NCI-H524 (cell line): ENCODE measurements at places on chromosomes 2 and 18.

DNA sequence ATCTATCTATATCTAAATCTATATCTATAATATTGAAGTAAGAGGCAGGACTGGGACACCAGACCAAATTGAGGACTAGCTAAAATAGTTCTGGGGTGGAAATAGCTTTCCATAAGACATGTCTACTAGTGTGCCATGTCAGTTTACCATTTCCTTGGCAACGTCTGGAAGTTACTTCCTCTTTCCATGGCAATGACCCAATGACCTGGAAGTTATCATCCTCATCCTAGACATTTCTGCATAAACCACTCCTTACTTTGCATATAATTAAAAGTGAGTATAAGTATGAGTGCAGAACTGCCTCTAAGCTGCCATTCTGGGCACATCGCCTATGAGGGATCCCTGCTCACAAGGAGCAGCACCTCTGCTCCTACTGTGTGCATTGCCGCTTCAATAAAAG is 734.0 kb upstream of the GCFC2 start:
- no peak for DNase-seq

DNA sequence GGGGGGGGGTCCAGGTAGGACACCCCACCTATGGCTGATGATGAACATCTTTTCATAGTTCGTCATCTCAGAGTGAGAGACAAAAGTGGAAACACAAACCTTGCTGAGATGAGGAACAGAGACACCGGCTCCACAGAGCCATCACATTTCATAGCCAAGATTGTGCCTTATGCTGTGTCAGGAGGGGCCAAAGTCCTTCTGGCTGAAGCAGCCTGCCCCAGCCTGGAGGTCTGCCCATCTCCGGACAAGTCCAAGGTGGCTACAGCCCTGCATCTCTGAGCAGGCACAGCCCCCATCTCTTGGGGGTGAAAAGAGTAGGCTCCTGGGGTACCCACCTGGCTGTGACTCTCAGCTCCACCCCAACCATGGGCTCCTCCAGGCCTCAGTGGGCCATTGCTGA is 70.3 kb downstream of the ZBTB7C start:
- DNase-seq, result no peak

GRCh38 chr2:193539188-193539587 is 1344.5 kb upstream of the TMEFF2 start:
- no peak for DNase-seq

DNA sequence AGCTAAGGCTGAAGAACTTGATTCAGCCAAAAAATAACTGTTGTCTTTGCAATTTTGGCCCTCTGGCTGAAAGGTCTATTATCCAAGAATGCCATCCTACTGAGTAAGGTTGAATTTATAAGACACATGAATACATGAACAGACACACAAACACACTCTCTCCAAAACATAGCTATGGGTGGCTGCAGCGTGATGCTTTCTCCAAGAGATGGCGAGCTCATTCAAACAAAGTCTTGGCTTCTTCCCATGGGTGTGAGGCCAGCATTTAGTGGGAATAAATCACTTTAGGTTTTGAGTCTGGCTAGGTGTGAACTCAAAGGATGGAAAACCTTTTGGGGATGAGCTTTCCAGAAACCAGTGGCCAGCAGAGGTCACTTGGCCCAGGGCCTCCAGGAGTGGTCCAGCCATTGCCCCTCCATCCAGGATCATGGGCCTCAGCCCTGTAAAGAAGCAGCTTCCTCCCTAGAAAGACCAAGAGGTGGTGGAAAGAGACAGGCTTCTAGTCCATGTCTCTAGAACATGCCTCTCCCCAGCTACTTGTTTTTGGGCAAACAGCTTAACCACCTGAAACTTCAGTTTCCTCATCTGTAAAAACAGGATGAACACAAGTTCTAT is 11.0 kb upstream of the OSR1 start:
- peak; percentile 56 for DNase-seq

DNA sequence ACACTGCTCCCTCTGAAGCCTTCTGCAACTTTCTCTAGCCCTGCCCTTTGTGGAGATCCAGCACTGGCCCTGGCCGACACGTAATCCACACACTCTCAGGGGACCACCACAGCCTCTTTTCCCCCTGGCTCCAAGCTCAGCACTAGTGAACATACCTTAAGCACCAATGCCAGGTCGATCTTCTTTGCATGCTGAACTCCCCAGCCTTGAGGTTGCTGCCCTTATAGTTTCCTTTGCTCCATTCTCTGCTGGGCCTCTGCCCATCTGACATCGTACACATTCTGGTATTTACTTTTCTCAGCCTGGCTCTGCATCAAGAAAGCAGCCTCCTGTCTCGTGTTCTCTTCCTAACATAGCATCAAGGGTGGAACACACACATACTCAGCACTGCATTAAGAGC is 361.5 kb downstream of the LPIN1 start:
- no peak for DNase-seq

- no peak for DNase-seq
Observed at GRCh38 chr18:48492880-48493279, 46.0 kb upstream of the CTIF start.

GRCh38 chr18:49025767-49026500 is 75.2 kb upstream of the SMAD7 start:
- no peak for DNase-seq

- no peak for DNase-seq
Observed at GRCh38 chr18:74733598-74733997, 135.9 kb downstream of the ZNF407 start.

GRCh38 chr18:34023471-34023870 is 201.2 kb downstream of the NOL4 start:
- no peak for DNase-seq

GRCh38 chr2:231413921-231414476 is 18.5 kb downstream of the B3GNT7 start:
- no peak for DNase-seq

- DNase-seq, result no peak
Observed at GRCh38 chr2:144550911-144551310, 31.0 kb upstream of the ZEB2 start.

DNA sequence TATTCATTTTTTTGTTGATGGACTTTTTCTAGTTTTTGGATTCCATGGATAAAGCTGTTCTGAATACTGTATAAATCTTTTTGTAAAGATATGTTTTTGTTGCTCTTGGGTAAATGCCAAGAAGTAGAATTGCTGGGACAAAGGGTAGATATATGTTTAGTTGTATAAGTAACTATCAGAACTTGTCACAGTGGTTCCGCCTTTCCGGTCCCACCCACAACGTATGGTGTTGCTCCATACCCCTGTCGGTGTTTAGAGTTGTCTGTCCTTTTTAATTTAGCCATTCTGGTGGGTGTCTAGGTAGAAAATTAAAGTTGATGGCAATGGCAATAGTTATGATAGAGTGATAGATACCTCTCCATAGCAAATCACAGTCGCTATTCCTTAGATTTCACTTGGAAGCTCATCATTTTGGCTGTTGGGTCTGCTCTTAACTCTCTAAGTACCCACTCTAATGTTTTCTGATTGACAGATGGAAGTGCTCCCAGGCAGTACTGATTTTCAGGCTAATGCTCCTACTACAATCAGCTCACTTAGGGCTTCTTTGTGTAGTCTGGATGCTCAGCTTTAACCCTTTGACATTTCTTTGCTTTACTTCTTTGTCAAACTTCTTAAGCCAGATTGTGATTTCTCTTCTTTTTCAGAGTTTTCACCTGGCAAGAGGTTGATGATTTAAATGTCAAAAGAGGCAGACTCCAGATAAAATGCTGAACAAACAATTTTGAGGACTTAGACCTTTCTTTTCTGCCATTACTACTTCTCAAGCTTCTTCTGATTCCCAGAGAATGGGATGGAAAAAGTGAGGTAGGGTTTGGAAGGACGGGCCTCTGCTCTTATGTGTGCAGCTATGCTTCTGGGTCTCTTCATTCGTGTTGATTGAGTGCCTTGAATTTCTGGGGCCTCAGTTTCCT is 156.4 kb downstream of the AQP4 start:
- no peak for DNase-seq

- DNase-seq, result no peak
Observed at GRCh38 chr18:78768221-78768620, 211.4 kb upstream of the SALL3 start.

GRCh38 chr2:64214281-64215115 is 70.3 kb upstream of the PELI1 start:
- no peak for DNase-seq

DNA sequence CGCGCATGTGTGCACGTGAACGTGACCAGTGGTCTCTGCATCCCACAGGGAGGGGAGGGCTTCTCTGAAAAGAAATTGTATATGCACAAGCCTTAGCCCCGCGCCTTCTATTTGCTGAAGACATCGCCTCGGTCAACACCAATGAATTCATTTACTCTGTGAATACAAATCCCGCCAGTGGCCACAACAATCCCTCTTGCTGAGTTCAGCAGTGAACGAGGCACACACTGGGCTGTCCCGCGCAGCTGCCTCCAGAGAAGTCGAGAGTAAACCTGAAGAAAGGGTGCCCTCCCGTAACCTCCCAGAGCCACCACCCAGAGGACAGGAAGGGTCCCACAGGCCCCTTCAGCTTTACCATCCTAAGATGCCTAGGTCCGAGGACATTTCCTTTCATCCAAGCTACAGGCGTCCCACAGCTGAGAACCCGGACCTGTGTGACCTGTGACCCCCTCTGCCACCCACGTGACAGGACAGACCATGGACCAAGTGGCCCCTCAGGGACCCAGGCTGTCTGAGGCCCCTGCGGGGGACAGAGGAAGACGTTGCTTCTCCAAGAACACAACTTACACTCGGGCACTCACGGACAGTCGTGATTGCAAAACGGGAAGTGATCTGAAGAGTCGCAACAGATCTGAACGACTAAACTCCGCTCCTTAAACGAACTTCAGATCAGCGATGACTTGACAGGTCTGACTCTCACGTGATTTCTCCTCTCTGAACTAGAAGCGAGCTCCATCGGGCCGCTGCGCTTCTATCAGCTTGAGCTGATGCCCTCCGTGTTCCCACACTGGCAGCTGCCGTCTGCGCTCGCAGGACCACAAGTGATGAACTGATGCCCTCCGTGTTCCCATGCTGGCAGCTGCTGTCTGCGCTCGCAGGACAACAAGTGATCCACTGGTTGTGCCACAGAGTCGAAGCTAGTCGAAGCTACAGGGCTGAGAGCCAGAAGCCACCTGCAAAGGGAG is 92.7 kb downstream of the ZNF516 start:
- DNase-seq, result no peak

- DNase-seq, result no peak
Observed at GRCh38 chr2:133146893-133147292, 421.4 kb downstream of the NCKAP5 start.

DNA sequence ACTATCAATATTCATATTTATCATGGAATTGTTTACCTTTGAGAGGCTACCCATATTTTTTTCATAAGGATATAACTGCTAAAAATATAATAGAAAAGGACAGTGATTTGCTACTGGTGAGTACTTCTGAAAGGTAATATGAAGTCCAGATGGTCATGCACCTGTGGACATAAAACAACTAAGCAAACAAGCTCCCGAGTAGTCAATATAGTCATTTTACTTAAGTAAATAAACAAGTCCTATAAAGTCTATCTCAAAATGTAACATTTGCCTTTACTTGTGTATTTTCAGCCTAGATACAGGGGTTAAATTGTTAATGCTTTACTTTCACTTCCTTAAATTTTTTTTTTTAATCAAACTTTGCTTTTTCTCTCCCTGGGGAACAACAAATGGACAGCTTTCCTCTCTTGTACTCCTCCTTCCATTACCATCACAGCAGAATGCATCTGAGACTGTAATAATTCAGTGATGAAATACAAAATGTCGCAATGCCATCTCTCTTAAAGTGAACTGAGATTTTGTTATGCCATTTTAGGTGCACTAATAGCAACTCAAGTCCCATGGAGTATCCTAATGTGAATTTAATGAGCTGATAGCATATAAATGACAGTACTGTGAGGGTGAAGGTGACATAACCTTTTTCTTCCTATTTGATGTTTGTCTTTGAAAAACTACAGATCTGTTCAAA is 1325.4 kb upstream of the ZEB2 start:
- DNase-seq, result no peak

- no peak for DNase-seq
Observed at GRCh38 chr18:55522011-55522410, 66.0 kb downstream of the TCF4 start.

- no peak for DNase-seq
Observed at GRCh38 chr2:216298719-216299495, 73.4 kb downstream of the MARCHF4 start.

DNA sequence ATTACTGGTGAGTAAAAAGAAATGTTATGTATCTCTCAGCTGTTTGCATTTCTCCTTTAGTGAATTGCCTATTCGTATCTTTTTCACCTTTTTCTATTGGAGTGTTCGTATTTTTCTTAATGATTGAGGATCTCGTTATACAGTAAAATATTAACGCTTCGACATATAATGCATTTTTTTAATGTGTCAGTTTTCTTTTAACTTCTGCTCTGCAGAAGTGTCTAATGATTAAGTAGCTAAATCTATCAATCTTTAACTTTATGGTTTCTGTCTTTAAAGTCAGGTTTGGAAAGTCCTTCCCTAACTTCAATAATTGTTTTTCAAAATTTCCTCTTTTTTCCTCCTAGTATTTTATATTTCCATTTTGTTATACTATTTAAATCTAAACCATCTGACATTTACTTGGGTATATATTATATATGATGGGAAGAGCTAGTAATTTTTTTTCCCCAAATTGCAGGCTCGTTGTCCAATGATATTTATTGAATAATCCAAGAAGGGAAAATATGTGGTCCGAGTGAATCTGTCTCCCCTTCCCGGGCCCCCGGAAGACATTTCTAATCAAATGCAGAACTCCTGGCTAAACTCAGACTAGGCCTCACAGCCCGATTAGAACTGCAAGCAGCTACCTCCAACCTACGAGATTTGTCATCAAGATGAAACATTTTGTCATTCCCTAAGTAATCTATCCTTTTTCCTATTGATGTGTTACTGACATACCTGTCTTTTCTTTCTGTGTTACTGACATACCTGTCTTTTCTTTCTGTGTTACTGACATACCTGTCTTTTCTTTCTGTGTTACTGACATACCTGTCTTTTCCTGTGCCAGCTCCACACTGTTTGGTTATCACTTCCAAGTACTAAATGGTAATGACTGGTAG is 17.2 kb downstream of the PCBP1 start:
- no peak for DNase-seq

- DNase-seq, result no peak
Observed at GRCh38 chr2:129101186-129101585, 782.5 kb upstream of the HS6ST1 start.

GRCh38 chr18:811182-811891 is 705 bp downstream of the YES1 start:
- DNase-seq, result no peak

DNA sequence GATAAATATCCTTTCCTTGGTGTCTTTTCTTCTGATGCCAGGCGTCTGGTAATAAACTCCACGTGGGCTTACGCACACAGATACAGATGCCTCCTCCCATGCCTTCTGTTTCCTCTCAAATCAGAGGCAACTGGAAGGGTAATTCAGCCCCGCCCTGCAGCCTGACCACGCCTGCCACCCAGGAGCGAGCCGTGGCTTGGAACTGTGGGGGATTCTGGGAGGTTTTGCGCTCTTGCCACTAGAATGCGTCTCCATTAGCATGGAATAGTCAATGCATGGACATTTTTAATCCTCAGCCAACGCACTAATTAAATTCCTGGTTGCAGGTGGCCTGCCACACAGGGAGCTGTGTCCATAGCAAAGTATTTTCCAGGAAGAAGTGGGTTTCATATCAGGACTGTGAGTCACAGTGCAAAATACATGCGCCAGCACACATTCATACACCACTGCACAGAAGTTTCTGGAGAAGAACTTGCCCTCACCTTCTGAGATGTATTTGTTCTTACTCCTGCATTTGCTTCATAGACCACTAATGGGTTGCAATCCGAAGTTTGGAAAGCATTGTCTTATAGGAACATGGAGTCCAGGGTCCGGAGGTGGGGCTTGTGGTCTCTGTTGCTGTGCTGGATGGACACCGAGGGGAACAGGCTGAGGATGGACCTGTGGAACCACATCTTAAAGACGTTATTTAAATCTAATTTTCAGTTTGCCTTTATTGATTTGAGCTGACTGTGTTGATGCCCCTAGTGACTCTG is 151.4 kb downstream of the LDLRAD4 start:
- no peak for DNase-seq
